Stimulated activated CD8-positive, alpha-beta memory T cell treated with anti-CD3 and anti-CD28 coated beads, Interleukin-2, amount 100 ng/mL, for 1 hour (primary cell): ENCODE measurements at places on chromosomes 2 and 18.

- DNase-seq: no peak
Observed at GRCh38 chr2:119693567-119693966, 14.6 kb downstream of the TMEM177 start.

DNA sequence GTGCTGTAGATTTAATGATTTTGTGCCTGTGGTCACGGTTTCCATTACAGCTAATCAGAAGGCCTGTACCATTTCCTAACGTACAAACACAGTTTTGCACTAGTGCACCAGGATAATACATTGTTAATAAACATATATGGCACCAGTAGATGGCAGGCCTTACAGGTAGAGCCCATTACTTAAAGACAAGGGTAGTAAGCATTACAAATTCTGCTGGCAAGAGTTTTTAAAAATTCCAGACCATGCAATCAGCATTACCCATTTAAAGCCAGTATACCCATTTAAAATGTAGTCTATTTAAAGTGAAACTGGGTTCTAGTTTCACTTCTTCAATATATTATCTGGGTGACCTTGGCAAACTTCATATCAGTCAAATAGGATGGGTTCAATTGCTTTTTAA is 224.2 kb downstream of the NUP35 start:
- no peak for DNase-seq

DNA sequence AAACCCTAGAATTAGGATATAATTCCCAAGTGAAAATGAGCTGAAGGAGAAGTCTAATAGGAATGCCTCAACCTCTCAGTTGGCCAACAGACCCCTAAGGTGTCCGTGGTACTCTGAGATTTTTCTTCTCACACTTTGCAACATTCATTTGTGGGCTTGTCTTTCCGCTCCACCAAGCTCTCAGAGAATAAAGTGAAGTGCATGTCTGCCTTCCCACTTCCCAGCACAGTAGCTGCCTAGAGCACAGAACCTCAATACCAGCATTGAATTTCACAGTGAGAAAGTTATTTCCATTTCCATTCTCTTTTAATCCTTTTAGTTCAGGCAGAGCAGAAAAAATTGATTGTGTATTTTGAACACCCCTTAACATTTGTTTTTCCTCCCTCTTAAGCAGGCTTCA is 451.8 kb downstream of the TGIF1 start:
- no peak for DNase-seq

GRCh38 chr2:95113464-95113863 is 8.1 kb downstream of the MRPS5 start:
- DNase-seq: no peak

GRCh38 chr2:120346026-120346666 is at the start of gene INHBB:
TSS of gene INHBB (plus strand) at chr2:120346136. CDS start at chr2:120346189, 53 bp downstream.
- no peak for DNase-seq

GRCh38 chr2:196966061-196966460 is 39.6 kb upstream of the PGAP1 start:
- no peak for DNase-seq

- DNase-seq: no peak
Observed at GRCh38 chr2:59798687-59799232, 754.7 kb downstream of the BCL11A start.
